Activated T-cell treated with anti-CD3 and anti-CD28 coated beads for 1 hour (primary cell): ENCODE measurements at places on chromosomes 16 and 17.

GRCh38 chr17:43949781-43950180 lies 4.0 kb downstream of the PYY start:
- no peak for DNase-seq

DNA sequence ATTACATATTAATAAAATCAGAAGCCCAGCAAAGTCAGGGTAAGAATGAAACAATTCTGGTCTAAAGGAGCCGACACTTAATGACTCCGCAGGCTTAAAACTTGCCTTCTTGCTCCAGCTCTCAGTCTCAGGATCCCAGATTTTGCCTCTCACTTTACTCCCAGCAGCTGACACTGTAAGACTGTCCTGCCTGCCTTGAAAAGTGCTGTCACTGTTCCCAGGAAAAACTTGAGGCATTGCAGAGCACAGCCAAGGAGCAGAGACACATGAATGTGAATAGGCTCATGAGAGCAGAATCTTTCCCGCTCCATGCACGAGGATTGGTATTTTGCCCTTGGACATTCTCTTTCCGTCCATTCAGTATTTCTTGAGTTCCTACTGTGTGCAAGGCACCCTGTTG lies 457.6 kb upstream of the ZFHX3 start:
- no peak for DNase-seq

GRCh38 chr17:62641153-62641552 lies 13.7 kb downstream of the MRC2 start:
- no peak for DNase-seq

DNA sequence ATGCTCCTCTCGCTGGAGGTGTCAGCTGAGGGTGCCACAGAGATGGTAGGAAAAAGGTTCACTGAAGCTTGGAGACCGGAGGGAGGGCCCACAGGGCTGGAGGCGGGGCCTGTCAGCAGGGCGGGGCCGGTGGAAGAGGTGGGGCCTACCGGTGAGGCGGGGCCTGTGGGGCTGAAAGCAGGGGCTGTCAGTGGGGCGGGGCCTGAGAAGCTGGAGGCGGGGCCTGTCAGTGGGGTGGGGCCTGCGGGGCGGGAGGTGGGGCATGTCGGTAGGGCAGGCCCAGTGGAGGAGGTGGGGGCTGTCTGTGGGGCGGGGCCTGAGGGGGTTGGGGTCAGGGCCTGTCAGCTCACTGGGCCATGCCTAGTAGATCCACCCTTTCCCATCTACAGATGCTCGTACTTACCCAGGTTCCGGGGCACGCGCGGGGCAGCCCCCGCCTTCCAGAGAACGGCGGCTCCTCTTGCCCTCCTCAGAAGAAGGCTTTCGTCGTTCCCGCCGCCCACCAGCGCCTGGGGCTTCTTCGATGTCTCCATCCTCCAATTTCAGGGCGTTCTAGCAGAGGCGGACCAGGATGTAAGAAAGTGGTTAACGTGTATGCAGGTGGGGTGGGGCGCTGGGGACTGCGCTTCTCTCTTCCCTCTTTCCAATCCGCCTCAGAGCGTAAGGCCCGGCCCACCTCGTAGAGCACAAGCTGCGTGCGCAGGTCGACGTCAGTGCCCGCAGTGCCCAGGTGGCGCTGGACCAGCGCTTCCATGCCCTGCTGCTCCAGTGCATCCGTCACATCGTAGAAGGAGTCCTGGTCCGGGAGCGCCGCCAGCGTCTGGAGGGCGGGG lies 9.8 kb downstream of the TMEM208 start:
- peak; percentile 52 for DNase-seq

- DNase-seq, result no peak
These were observed 382.0 kb downstream of the GRIN2A start for GRCh38 chr16:9800186-9800738.

DNA sequence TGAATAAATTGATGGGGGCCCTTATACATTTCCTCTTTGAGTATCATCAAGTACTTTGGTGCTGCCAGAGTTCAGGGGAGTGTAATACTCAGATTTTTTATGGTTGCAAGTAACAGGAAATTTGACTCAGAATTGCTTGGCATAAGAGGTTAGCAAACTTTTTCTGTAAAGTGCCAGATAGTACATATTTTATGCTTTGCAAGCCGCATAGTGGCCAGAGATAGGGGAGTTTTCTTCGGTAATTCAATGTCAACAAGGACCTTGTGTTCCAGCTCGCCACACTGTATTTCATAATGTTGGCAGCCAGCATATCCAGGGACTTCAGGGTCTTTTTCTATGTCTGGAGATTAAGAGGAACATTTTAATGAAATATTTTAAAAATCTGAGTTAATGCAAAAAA lies 51.0 kb upstream of the MARCHF10 start:
- DNase-seq, result no peak

DNA sequence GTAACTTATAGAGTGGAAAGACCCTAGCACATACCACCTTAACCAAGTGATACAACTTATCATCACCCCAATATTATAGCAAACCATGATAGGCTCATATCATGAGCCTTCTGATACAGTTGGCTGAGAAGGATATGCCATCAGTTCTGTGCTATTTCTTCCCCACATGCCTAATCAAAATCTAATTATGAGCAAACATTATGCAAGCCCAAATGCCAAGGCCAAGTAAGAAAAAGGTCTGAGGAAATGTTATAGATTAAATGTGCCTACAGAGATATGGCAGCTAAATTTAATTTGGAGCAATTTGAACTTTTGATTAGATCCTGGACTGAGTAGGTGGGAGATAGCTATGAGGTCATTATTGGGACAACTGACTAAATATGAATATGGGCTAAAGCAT lies 225.9 kb upstream of the PMFBP1 start:
- no peak for DNase-seq
